GM23248 (cell line): ENCODE measurements at places on chromosomes 11 and 22.

GRCh38 chr11:11451501-11452005 lies 98.5 kb upstream of the CSNK2A3 start:
- H3K4me3 ChIP-seq, result no peak overlapping the region
- no peaks in the 10 kb centered on the region for H3K36me3 ChIP-seq
- no peaks in the 10 kb centered on the region for H3K27me3 ChIP-seq
- no peak for DNase-seq
- no peaks in the 10 kb centered on the region for H3K4me1 ChIP-seq

GRCh38 chr22:19223617-19224016 lies 45.1 kb upstream of the SLC25A1 start:
- DNase-seq, result no peak
- no peak overlapping the region for H3K4me3 ChIP-seq
- peaks cover 20% of the 10 kb centered on the region; the same call in 1 of the 2 replicates for H3K36me3 ChIP-seq
- H3K27ac ChIP-seq, result no peak overlapping the region

DNA sequence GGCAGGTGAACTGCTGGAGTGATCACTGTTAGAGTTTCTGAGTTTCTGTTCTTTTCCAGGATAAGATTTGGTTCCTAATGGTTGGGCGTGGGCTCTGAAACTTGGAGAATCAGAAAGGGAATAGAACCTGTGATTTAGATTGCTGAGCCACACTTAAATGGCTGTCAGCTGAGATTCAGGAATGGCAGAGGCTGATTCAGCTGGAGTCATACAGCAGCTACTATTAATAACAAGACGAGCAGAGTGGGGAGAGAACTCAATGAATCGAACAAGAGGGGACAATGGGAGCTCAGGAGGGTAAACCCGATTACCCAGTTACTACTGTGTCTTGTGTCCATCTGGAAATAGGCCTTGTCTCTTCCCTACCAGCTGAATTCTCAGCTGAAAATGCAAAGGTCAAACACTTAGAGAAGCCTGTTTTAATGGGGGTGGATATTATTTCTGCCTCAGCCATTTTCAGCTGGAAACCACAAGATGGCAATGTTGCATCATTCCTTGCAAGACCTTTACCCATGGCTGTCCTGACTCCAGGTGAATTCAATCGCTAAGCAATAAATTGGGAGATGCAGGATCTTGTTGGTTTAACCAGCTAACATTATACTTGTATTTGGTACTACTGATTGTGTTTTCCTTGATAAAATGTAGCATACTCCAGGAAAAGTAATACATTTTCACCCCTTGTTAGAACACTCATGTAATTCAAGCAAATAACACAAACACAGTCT lies 104.5 kb upstream of the RAG2 start:
- no peaks in the 10 kb centered on the region for H3K36me3 ChIP-seq
- no peak overlapping the region for H3K27ac ChIP-seq
- peaks cover 34% of the 10 kb centered on the region for H3K27me3 ChIP-seq

DNA sequence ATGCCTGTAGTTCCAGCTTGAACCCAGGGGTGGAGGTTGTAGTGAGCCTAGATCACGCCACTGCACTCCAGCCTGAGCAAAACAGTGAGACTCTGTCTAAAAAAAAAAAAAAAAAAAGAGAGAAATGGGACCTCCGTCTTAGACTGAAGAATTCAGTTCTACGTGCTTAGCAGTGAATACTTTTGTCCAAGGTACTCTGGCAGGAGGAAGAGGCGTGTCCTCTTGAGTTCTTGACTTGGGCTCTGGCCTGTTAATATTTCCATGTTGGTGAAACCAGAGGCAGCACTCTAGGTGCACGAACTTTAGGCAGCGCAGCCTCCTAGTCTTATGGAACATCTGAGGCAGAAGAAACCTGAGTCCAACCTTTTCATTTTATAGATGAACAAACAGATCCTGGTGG lies 2.4 kb downstream of the HMBS start:
- H3K36me3 ChIP-seq, result no peaks in the 10 kb centered on the region
- no peak overlapping the region for H3K27ac ChIP-seq
- H3K4me3 ChIP-seq, result no peak overlapping the region
- DNase-seq, result no peak

DNA sequence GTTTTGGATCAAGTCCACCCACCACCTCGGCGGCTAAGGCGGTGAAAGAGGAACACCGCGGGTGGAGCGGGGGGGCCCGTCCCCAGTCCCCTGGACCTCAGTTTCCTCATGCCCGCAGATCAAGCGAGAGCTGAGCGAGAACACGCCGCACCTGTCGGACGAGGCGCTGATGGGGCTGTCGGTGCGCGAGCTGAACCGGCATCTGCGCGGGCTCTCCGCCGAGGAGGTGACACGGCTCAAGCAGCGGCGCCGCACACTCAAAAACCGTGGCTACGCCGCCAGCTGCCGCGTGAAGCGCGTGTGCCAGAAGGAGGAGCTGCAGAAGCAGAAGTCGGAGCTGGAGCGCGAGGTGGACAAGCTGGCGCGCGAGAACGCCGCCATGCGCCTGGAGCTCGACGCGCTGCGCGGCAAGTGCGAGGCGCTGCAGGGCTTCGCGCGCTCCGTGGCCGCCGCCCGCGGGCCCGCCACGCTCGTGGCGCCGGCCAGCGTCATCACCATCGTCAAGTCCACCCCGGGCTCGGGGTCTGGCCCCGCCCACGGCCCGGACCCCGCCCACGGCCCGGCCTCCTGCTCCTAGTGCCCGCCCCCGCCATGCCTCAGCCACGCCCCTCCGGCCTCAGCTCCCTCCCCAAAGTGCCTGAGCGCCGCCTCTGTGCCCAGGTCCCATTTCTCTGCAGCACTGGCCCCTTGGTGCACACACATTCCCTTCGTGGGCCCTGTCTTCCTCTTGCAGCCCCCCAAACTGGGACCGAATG lies 12.7 kb downstream of the MAFF start:
- peak; percentile 81 for DNase-seq
- no peak overlapping the region for H3K27ac ChIP-seq

- no peaks in the 10 kb centered on the region for H3K27me3 ChIP-seq
- H3K4me1 ChIP-seq, result no peaks in the 10 kb centered on the region
- H3K4me3 ChIP-seq, result no peak overlapping the region
Measured at GRCh38 chr11:41047229-41047628, 412.2 kb downstream of the LRRC4C start.

DNA sequence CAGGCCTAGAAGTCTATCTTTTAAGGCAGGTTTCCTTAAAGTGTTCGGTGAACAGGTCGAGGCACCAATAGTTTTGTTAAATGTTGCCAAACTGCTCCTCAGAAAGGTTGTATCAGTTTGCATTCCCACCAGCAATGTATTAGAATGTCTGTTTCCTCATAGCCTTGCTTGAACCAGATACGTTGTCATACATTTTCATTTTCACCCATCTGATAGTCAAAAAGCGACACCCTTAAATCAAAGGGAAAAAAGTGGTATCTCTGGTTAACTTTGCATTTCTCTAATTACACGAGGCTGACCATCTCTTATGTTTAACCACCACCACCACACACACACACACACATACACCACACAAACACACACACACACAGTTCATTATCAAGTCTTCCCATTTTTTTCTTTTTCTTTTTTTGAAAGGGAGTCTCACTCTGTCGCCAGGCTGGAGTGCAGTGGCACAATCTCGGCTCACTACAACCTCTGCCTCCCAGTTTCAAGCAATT lies 16.3 kb downstream of the PRR14L start:
- H3K4me1 ChIP-seq, result peaks cover 16% of the 10 kb centered on the region
- no peaks in the 10 kb centered on the region for H3K27me3 ChIP-seq
- H3K36me3 ChIP-seq, result peaks cover 13% of the 10 kb centered on the region; the same call in 1 of the 2 replicates
- DNase-seq, result no peak

DNA sequence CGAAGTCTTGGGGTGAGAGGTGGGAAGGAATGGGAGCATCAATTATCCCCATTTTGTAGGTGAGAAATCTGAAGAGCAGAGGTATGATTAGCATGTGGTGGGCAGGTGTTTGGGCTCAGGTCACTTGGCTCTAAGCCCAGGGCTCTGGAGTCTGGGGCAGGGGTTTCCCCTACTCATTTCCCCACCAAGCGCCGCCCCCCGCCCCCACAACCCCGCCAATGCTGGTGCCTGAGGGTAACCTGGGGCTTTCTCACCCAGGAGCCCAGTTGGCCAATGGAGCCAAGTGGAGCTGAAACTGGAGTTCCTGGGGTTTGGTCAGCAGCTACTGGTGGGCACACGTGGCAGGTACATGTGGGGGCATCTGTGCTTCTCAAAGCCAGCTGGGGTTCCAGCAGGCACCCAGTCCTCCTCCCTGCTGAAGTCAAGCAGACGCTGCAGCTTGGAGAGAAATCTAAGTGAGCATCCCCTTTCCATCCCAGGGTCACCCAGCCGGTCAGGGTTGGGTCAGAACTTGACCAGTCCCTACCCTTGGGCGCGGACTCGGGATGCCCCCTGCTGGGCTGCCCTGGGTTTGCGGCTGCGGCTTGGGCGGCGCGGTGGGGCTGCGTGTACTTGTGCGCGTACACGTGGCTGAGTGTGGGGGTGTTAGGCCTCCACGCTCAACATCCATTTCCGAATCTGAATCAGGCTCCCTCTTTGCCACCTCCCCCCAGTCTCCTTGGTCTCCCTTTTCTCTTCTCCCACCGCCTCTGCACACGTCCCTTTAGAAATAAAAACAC lies 1.7 kb upstream of the CHRM1 start:
- no peaks in the 10 kb centered on the region for H3K36me3 ChIP-seq
- no peak overlapping the region for H3K27ac ChIP-seq
- peak overlapping the region; percentile 54; the same call in 1 of the 2 replicates for H3K4me3 ChIP-seq
- H3K27me3 ChIP-seq, result peaks cover 10% of the 10 kb centered on the region
- H3K4me1 ChIP-seq, result no peaks in the 10 kb centered on the region
- DNase-seq, result peak; percentile 68

- H3K27me3 ChIP-seq, result no peaks in the 10 kb centered on the region
- no peaks in the 10 kb centered on the region for H3K36me3 ChIP-seq
- H3K27ac ChIP-seq, result no peak overlapping the region
- DNase-seq, result peak; percentile 51
- H3K4me1 ChIP-seq, result peaks cover 9% of the 10 kb centered on the region
Measured at GRCh38 chr11:6856871-6857270, 6.0 kb upstream of the OR10A2 start.

DNA sequence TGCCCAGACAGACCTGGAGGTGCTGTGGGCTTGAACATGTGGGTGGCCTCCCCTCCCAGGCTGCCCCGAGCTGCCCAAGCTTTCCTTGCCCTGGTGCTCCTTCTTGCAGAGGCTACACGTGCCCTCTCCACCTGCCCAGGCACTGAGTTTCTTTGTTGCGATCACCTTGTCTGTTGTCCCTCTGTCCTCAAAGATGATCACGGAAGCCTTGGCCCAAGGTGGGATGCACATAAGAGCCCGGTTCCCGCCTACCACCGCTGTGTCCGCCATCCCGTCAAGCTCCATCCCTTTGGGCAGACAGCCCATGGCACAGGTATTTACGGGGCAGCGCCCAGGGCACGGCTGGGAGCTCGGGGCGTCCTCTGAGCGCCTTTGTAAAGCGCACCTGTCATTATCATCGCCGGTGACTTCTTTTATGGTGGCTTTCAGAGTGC lies 67.5 kb downstream of the MED15 start:
- peaks cover 19% of the 10 kb centered on the region for H3K4me1 ChIP-seq
- DNase-seq, result no peak
- no peaks in the 10 kb centered on the region for H3K27me3 ChIP-seq

GRCh38 chr11:48096588-48097525 lies 116.5 kb downstream of the PTPRJ start:
- H3K27ac ChIP-seq, result no peak overlapping the region
- no peak overlapping the region for H3K4me3 ChIP-seq
- no peak for DNase-seq
- H3K27me3 ChIP-seq, result no peaks in the 10 kb centered on the region
- H3K4me1 ChIP-seq, result peaks cover 11% of the 10 kb centered on the region

GRCh38 chr22:17403906-17404305 lies 34.6 kb downstream of the CECR2 start:
- H3K36me3 ChIP-seq, result no peaks in the 10 kb centered on the region
- H3K4me1 ChIP-seq, result no peaks in the 10 kb centered on the region
- H3K27me3 ChIP-seq, result no peaks in the 10 kb centered on the region
- H3K4me3 ChIP-seq, result no peak overlapping the region

DNA sequence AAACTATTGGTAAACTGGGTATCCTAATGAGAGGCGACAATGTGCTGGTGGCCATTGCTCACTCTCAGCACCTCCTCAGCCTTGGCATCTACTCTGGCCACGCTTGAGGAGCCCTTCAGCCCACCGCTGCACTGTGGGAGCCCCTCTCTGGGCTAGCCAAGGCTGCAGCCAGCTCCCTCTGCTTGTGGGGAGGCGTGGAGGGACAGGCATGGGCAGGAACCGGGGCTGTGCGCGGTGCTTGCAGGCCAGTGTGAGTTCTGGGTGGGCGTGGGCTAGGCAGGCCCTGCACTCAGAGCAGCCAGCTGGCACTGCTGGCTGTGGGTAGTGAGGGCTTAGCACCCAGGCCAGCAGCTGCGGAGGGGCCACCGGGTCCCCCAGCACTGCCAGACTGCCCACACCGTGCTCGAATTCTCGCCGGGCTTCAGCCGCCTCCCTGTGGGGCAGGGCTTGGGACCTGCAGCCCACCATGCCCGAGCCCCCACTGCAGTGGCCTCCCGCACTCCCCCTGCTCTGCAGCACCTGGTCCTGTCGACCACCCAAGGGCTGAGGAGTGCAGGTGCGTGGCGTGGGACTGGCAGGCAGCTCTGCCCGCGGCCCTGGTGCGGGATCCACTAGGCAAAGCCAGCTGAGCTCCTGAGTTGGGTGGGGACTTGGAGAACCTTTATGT lies 575.9 kb upstream of the ANO3 start:
- H3K27ac ChIP-seq, result no peak overlapping the region
- H3K36me3 ChIP-seq, result no peaks in the 10 kb centered on the region
- H3K4me1 ChIP-seq, result no peaks in the 10 kb centered on the region
- no peak for DNase-seq

- H3K4me1 ChIP-seq, result no peaks in the 10 kb centered on the region
- no peaks in the 10 kb centered on the region for H3K36me3 ChIP-seq
- H3K27me3 ChIP-seq, result 0 out of 2 replicates have a peak, but pooled peaks cover 7% of the 10 kb centered on the region
- H3K4me3 ChIP-seq, result no peak overlapping the region
- H3K27ac ChIP-seq, result no peak overlapping the region
Measured at GRCh38 chr11:14612694-14613093, 30.9 kb upstream of the PDE3B start.

GRCh38 chr11:2552210-2552609 lies 107.4 kb downstream of the KCNQ1 start:
- H3K27me3 ChIP-seq, result peaks cover 43% of the 10 kb centered on the region
- no peak overlapping the region for H3K27ac ChIP-seq
- no peak for DNase-seq
- H3K4me1 ChIP-seq, result no peaks in the 10 kb centered on the region
- H3K4me3 ChIP-seq, result no peak overlapping the region
